DMS 273 treated with DMSO at 0.1 percent for 48 hours (cell line): ENCODE measurements at places on chromosomes 6 and 20.

GRCh38 chr20:37990571-37991151, 42.6 kb downstream of the TTI1 start:
- peak; percentile 30 for DNase-seq

DNA sequence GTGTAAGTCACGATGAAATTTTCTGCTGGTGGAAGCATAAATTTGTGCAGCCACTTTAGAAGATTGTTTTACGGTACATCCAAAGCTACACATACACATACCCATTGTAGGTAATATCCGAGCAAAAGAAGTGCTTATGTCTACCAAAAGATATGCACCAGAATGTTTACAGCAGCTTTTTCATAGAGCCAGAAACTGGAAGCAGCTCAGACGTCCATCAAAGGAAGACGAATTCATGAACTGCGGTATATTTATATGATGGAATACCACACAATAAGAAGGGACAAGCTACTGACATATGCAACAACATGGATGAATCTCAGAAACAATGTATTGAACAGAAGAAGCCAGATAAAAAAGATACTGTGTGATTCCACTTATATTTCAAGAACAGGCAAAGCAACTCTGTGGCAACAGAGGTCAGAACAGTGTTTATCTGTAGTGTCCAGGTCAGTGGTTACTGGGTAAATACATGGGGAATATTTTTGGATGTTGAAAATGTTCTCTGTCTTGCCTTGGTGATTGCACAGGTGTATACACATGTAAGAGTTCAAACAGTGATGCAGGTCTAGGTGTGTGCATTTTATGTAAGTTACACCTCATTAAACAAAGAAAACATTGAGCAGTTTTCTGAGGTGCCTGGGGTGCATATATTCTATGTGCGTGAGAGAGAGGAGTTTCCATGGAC, 51.9 kb upstream of the EXOC2 start:
- no peak for DNase-seq

DNA sequence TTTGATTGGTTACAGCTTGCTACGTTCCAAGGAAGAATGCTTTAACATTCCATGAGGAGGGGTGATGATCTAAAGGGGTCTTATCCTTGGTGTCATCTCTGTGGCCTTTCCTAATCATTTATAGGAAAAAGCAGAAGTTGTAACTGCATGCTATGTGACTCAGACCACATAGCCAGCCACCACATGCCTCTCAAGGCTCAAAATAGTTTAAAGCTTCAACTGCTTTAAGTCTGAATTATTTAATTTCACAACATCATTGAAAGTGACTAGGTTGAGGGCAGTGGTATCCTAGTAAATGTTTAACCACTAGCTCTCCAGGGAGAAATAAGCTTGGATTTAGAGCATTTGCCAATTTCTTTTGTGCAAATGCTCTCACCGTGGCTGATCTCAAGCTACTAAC, 29.7 kb downstream of the MC3R start:
- DNase-seq = no peak

GRCh38 chr6:14645221-14645620, 527.6 kb downstream of the CD83 start:
- no peak for DNase-seq

GRCh38 chr6:113693851-113694250, 163.3 kb upstream of the MARCKS start:
- DNase-seq = no peak

DNA sequence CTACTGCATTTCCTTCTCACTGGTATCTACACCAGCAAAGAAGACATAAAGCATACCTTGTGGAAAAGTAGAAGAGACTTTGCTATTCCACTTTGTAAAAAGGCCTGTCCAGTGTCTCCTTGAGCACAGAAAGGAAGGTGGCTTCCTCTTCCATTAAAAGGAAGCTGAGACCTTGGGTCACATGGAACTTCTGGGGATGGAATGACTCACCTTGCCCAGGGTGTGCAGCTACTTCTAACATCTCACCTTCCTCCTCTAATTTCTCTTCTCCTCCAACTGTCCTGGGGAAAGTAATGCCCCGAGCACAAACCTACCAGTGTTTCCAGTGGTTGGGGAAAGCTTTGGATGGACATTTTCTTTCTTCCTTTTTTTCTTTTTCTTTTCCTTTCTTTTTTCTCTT, 848.8 kb upstream of the MAP3K7 start:
- no peak for DNase-seq

- no peak for DNase-seq
These were observed 272.4 kb downstream of the GMDS start for GRCh38 chr6:1972962-1973361.

DNA sequence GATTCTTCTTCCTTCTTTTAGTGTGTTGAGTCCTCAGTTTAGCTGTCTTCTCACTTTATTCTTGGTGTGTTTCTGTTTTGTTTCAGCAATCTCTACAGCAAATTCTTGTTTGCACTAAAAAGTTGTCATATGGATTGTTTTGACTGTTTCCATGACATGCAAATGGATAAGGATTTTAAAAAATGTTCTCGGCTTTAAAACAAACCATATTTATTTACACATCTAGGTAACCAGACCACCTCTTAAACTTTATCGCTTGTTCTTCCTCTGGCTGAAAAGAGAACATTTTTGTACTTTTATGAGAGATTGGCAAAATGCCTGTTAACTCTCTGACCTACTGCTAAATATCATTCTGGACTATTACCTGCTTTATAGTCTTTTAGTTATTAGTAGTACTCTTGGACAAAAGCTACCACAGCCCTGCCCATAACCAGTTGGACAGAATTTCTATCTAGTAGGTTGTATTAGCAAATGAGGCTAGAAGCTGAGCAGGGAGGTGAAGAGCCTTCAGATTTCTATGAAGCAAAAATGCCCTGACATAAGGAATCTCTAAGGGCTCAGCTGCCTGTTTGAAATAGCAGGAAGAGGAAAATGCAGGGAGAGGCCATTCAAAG, 268.3 kb downstream of the CD109 start:
- DNase-seq = no peak

DNA sequence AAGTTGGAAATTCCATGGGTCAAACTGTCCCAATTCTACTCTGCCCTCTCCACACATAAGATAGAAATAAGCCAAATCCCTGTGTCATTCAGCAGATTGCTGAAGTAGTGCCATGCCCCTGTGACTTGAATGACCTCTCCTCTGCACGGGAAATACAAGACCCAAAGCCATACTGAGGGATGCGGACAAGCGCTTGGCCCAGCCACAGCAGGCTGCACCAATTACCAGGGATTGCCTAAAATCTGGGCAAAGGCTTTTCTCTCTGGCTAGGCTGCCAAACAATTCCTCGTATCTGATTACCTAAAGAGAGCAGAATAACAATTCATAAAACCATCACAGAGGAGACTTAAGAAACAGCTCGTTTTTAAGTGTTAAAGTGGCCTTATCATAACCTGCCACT, 421.8 kb upstream of the JARID2 start:
- no peak for DNase-seq

DNA sequence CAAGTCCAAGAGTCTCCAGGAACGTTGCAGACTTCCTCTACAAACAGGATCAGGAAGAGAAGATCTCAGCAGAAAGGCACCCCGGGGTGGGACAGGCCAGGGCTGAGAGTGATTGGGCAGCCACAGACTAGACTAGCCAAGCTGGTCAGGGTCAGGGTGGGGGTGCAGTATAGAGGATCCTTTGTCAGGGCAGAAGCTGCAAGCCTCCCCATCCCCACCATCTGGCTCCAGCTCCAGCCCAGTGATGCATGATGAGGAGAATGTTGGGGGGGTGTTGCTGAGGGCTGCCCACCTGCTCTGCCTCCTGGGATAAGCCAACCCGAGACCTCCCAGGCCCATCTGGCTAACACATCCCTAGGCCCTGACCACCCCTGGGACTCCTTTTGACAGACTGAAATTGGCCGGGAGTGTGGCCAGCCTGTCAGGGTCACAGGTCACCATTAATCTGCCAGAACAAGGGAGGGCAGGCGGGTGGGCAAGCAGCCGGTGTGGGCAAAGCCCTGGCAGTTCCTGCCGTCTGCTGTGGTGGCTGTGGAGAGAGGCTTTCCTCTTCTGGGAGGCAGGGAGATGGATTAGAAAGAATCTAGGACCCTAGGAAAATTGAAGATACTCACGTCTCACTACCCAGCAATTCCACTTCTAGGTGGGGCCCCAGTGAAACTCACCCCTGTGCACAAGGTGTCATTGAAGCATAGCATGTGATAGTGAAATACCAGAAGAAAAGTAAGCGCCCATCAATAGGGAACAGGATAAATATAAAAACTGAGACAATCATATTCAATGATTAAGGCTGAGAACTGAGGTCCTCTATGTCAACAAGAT, 22.1 kb upstream of the SNTA1 start:
- peak; percentile 92 for DNase-seq

- no peak for DNase-seq
These were observed 53.2 kb upstream of the SYNJ2 start for GRCh38 chr6:157928428-157928827.

DNA sequence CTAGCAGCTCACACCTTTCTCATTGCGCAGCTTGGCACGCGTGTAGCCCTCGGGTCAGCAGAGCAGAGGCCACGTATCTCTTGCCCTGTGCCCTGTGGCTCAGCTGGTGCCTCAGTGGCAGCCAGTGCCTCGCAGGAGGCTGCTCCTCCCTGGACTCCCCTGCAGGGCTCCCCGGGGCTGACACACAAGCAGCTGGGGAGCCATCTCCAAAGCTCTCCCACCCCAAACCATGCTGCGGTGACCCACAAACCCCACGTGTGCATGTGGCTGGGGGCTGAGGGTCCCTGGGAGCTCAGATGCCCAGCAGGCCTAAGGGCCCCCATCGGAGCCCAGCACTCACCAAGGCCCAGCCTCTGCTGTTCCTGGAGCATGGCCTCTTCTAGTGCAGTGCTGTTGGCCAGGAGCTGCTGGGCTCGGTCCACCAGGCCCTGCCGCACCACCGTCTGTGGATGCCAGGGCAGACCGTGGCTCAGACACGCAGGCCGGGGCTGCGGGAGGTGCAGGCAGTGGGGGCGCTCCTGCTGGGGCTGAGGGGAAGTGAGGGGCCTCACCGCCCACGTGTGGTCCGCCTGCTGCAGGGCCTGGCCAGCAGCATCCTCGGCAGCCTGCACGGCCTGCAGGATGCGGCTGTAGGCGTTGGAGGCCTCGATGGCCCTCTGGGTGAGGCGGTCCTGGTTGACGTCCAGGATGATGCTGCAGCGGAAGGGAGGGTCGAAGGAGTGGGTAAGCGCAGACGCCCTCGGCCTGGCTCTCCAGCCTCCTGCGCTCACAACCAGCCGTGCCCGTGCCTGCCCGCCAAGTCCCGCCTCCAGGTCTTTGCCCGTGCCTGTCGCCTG, 13.8 kb downstream of the ADRM1 start:
- DNase-seq = no peak

GRCh38 chr20:35619196-35620095, 3.8 kb downstream of the SPAG4 start:
- DNase-seq = peak; percentile 80

GRCh38 chr20:15886250-15886649, 687.0 kb downstream of the KIF16B start:
- no peak for DNase-seq
